Activated naive CD4-positive, alpha-beta T cell (primary cell): ENCODE measurements at places on chromosomes 13 and 19.

GRCh38 chr19:36488118-36488845, 1.1 kb downstream of the ZNF566 start:
- DNase-seq: no peak

DNA sequence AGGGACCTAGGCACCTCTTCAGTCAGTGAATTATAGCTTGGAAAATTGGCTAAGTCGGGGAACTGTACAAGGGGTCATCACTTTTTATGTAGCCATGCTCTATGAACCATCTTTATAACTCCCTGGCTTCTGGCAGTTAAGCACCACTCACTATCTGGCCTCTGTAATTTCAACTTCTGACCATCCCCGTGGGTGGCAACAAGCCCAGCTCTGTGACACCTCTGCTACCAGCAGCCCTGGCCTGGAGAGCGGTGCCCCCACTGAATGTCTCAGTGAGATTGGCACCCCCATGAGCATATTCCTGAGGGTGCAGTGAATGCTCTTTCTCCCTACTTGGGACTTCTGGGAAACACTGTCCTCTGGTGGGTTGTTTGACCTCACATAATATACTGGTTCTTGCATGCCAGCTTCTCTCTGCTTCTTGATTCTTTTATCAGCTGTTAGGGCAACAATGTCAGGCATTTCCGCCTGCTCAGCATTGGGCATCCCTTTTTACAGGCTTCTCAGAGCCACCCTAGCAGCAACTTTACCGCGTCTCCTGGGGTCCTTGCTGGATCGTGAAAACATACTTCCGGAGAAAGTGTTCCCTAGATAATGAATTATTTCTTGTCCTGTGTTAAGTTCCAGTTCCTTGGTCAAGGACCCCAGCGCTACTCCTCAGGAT, 10.4 kb downstream of the KL start:
- no peak for DNase-seq

DNA sequence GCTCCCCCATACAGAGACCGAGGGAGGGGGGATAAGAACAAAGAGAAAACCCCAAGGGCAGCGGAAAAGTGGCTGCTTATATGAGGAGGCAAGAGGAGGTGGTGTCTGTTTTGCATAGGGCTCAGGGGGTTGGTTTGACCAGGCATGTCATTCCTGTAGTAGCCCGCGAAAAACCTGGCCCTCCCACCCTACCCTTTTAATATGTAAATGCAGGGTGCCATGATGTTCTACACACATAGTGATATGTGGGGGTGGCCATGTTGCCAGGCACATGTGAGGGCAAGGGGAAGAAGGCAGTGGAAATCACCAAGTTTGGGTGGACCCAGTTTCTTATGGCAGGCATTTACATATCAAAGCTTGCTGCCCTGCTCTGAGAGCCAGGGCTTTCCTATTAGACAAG, 203.5 kb upstream of the UBL3 start:
- DNase-seq: no peak

- no peak for DNase-seq
These were observed 680.4 kb upstream of the SPRY2 start for GRCh38 chr13:81021284-81021840.

DNA sequence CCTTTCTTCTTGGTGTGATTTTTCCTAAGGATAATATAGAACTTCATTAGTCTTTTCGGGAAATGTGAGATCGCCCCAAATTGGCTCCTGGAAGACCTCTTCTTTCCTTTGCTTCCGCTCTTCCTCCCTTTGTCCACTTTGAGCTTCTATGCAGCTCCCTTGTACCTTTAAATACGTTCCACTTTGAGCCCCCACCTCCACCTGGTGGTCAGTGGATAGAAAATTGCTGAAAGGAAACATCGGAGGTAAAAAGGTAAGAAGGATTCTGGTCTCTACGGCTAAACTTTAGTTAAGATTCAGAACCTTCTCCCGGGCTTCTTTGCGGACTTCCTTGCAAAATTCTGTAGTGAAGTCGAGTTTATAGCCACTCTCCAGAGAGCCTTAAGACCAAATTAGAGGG, 55.0 kb upstream of the TM9SF2 start:
- no peak for DNase-seq

GRCh38 chr19:7734220-7735203, 2.6 kb upstream of the CLEC4G start:
- DNase-seq: no peak

DNA sequence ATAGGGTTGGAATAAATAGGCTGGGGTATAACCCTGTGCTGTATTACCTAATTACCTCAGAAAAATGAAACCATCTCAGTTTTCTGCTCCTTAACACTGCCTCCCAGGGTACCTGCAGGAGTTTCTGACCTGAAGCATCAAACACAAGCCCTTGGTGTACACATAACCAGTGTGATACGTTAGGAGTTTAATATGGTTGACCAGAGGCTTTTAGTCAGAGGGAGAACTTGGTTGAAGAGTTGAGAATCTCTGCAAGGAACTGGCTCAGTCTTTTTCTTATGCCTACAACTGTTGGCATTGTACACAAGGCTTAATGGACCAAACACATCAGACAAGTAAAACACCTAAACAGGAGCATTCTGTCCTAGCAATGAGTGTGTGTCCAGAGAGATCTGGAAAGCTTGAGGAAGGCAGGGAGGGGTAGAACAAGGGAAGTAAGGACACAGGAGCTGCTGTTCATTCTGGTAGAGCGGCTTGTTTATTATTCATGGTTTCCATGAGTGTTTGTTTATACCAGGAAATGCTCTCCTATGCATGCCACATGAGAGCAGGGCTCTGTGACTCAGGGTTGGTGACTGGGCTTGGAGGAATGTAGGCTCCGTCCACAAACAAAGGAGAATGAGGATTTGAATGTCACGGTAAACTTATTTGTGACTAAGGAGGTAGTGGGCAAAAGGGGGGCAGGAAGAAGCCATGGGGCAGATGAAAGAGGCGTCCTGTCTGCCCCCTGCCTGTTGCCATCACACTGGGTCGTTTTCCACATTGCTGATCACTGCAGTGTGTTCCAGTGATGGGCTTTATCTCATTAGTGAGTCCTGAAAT, 11.9 kb upstream of the SPATA13 start:
- DNase-seq: no peak

- DNase-seq: no peak
These were observed 63.8 kb upstream of the RXFP2 start for GRCh38 chr13:31675440-31675953.

DNA sequence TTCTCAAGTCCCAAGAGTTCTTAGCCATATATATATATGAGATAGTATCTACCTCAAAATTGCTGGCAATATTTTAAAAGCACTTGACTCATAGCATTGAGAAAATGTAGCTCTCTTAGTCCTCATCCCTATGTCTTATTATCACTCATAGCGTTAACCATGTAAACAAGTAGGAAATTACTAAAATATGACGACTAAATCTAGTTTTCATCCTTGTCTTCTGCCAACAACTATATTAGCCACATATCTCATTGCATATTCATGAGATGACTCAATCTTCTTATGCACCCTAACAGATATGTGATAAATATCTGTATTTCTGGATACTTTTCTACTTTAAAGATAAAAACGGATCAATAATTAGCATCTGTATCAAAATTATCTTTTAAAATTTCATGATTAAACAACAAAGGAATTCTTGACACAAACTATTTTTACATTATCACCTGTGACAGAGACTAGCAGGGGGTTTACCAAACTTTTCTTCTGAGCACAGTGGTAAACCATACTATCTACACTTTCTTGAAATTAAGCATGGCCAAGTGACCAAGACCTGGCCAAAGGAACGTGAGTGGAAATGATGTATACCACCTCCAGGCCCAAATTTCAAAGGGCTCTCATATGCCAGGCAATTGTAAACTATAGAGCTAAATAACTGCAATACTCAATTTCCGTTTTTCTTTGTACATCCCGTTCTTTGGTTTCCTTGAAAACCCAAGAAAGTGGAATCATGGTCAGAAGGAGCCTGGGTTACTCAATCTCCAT, 45.7 kb downstream of the ZC3H13 start:
- DNase-seq: no peak

GRCh38 chr13:73903561-73903960, 230.6 kb downstream of the KLF12 start:
- no peak for DNase-seq

GRCh38 chr19:32246006-32246405, 99.4 kb upstream of the ZNF507 start:
- DNase-seq: no peak

- no peak for DNase-seq
These were observed 63.9 kb downstream of the DIAPH3 start for GRCh38 chr13:60099631-60100420.

DNA sequence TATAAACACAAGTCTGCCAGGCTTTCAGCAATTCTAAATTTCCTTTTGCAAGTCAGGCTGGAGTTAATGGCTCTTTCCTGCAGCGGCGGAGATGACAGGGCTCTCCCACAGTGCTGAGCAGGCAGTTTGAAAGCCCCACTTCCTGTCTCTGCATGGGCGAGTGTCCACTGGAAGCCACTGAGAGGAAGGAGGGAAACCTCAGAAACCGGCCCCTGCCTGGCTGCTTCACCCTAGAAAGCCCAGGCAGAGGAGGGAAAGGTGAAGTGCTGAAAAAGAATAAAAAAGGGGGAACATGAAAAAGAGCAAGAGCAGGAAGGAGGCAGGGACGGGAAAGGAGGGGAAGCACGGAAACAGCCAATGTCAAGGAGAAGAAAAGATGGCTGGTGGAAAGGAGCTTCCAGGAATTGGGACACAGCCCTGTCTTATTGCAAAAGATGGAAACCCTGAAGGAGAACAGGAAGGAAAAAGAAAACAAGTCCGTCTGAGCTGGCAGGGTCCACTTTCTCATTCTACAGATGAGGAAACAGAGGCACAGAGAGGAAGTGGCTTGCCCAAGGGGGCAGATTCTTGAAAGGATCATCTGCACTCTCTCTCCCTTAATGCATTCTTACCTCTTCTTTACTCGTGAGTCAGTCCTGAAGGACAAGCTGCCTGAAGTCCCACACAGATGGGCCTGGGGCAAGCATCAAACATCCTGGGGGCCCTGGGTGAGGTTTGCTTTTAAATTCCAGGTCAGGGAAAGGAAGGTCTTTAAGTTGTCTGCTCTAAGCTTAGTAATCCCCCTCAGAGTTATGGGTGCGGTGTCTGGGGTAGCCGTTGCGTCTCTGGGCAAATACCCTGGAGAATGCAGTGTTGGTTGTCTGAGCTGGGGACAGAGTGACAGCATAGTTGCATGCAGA, 38.8 kb upstream of the ALOX5AP start:
- no peak for DNase-seq

- DNase-seq: no peak
These were observed 7.5 kb downstream of the THAP8 start for GRCh38 chr19:36046443-36047050.
